ENCODE measurements at places on chromosomes 2 and 18. TPM values are rescaled to one million over a fixed set of nuclear protein-coding genes. Genes with fewer than 3 reads are reported as not detected.
A peak's percentile ranks its signal among the peaks of the same experiment; 100 is the strongest.

The RNF125 gene
- 81.7 TPM for total RNA-seq

DNA sequence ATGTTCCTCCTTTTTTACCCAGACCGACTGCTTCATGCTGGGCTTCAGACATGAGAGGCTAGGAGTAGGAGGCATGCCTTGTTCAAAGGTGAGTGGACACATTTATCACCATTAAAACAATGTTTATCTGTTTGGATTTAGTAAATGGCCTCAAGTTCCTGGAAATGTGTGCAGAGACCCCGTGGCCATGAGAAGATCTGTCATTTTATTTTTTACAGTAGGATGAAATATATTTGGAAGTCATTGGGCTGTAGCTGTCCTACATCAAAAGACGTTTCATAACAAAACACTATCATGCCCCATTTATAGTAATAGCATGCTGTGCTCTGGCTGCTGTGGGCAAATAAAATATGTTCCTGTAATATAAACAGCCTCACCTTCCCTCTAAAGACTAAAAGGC, 403.9 kb upstream of the TNP1 start:
- no peak overlapping the region for H3K27ac ChIP-seq
- H3K36me3 ChIP-seq, result no peaks in the 10 kb centered on the region
- no peak overlapping the region for H3K4me3 ChIP-seq
- H3K27me3 ChIP-seq, result no peaks in the 10 kb centered on the region
- H3K4me1 ChIP-seq, result no peaks in the 10 kb centered on the region
- no peak for DNase-seq

The SKA1 gene
- total RNA-seq, result 2.2 TPM

DNA sequence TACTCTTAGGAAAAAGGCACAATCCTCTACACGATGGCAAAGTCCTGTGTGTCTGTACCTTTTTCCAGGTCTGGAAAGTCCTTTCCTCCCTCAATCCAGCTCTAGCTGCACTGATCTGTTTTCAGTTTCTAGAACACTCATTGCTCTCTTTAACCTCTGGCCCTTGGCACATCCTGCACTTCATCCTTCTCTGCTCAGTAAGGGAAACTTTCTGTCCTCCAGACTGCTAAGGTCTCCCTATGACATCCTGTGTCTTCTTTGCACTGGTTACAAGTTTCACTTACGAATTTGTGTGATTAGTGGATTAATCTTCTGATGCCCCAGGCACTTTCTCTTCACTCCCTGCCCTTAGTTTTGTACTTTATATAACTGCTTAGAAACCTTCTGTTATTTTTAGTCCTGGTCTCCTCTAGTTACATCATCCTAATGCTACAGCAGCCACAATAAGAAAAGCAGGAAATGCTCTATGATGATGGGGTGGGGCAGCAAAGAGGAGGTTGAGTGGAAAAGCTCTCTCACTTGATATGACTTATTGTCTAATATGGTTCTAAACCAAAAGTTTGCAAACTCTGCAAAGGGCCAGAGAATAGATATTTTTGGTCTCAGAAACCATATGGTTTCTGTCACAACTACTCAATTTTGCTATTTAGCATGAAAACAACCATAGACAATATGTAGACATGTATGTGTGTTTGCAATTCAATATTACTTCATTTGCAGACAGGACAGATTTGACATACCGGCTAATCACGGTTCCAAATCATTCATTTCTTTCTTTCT, 568.2 kb downstream of the THSD7B start:
- H3K27me3 ChIP-seq, result no peaks in the 10 kb centered on the region
- no peaks in the 10 kb centered on the region for H3K4me1 ChIP-seq
- H3K36me3 ChIP-seq, result no peaks in the 10 kb centered on the region
- DNase-seq, result no peak

- no peaks in the 10 kb centered on the region for H3K36me3 ChIP-seq
- DNase-seq, result no peak
- H3K27ac ChIP-seq, result no peak overlapping the region
- no peak overlapping the region for H3K4me3 ChIP-seq
- no peaks in the 10 kb centered on the region for H3K4me1 ChIP-seq
- H3K27me3 ChIP-seq, result peaks cover 3% of the 10 kb centered on the region
Measured at GRCh38 chr2:159985656-159986055, 76.8 kb downstream of the PLA2R1 start.

The HNRNPLL gene
- 124 TPM for total RNA-seq

GRCh38 chr2:229243890-229244560, 27.1 kb downstream of the PID1 start:
- no peak overlapping the region for H3K27ac ChIP-seq
- H3K27me3 ChIP-seq, result no peaks in the 10 kb centered on the region
- no peaks in the 10 kb centered on the region for H3K36me3 ChIP-seq
- no peaks in the 10 kb centered on the region for H3K4me1 ChIP-seq

DNA sequence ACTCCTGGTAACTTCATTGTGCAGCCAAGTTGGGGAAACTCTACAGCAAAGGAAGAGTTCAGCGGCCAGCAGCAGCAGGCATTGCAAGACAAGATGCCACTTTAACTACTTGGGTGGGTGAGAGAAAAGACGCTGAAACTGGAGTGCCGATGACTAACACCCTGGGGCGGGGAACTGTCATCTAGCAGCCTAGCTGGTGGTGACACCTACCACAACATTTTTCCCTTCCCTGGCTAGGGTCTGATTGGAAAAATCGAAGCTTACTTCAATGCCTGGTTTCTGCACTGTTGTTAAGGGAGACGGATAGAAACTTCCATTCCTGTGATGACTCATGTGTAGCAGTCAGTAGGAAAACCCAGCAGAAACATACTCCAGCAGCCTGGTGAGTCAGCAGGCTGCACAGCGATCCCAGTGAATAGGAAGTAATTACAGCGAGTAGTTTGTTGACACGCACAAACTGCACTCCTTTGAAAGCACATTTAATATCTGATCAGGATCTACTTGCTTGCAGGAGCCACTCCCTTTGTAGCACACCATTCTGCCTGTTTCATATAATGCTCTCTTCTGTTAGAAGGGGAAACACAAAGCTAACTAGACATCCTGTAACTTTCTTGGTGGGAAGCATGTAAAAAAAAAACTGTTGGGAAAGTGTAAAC, 62.1 kb upstream of the MAPRE2 start:
- H3K4me3 ChIP-seq, result peak overlapping the region; percentile 80
- H3K27ac ChIP-seq, result no peak overlapping the region
- peaks cover 27% of the 10 kb centered on the region for H3K4me1 ChIP-seq
- H3K36me3 ChIP-seq, result no peaks in the 10 kb centered on the region
- peaks cover 30% of the 10 kb centered on the region for H3K27me3 ChIP-seq

DNA sequence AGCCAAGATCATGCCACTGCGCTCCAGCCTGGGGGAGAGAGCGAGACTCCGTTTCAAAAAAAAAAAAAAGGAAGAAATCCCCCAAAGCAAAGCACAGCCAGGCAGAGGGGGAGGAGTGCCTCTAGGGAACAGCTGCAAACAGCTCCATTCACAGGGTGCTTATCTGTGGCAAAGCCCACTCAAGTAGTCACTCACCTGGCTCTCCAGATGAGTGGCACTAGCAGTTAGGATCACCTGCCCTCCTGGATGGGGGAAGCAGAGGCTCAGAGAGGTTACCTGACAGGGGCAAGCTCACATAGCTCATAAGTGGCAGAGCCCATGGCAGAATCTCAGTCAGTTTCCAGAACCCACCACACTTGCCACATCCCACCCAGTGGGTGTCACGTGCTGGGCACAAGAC, 30.3 kb downstream of the TFCP2L1 start:
- H3K27ac ChIP-seq, result no peak overlapping the region
- no peak for DNase-seq
- H3K36me3 ChIP-seq, result no peaks in the 10 kb centered on the region

The TUBB8B gene
- not detected for total RNA-seq

The CRYGC gene
- total RNA-seq, result not detected

DNA sequence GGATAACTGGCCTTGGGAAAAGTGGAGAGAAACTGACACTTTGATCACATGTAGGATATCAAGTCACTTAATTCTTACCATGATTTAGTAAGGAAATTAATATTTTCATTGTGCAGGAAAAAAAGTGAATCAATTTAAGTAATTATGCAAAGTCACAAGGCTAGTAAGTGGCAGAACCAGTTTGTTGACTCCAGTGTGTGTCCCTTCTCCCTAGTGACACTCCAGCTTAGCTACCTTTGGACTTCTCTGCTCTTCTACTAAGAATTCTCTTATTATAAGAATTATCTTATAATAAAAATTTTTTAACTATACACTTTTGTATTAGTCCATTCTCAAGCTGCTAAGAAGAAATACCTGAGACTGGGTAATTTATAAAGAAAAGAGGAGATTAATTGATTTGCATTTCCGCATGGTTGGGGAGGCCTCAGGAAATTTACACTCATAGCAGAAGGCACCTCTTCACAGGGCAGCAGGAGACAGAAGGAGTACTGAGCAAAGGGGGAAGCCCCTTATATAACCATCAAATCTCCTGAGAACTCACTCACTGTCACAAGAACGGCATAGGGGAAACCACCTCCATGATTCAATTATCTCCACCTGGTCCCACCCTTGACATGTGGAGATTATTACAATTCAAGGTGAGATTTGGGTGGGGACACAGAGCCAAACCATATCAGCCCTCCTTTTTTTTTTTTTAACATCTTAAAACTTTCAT, 13.6 kb downstream of the COL4A4 start:
- H3K36me3 ChIP-seq, result no peaks in the 10 kb centered on the region
- H3K27ac ChIP-seq, result no peak overlapping the region
- no peak for DNase-seq
- peaks cover 3% of the 10 kb centered on the region for H3K27me3 ChIP-seq

- no peak overlapping the region for H3K4me3 ChIP-seq
- H3K36me3 ChIP-seq, result no peaks in the 10 kb centered on the region
- H3K27me3 ChIP-seq, result no peaks in the 10 kb centered on the region
- DNase-seq, result no peak
Measured at GRCh38 chr2:60064687-60065389, 488.6 kb downstream of the BCL11A start.

GRCh38 chr18:21099442-21099841, 12.2 kb downstream of the ROCK1 start:
- DNase-seq, result no peak
- H3K27ac ChIP-seq, result no peak overlapping the region
- H3K4me3 ChIP-seq, result no peak overlapping the region

DNA sequence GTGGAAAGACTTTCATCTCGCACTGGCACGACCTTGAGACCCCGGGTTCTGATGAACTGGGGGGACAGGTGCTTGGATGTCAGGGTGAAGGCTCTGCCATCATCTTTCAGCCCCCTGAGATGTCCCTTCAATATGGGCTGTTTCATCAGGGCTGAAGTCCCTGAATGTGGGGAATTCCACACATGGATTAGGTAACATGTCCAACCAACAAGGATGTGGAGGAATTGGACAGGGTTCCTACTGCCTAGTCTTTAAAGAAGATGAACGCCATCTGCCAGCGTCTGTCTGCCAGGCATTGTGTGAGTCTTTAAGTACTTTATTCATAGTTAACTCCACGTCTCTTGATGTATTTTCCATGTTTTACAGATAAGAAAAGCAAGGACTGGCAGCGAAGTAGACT, 5.9 kb upstream of the GRHL1 start:
- peaks cover 4% of the 10 kb centered on the region for H3K4me1 ChIP-seq
- H3K36me3 ChIP-seq, result no peaks in the 10 kb centered on the region
- no peak for DNase-seq
- H3K27me3 ChIP-seq, result peaks cover 16% of the 10 kb centered on the region
- no peak overlapping the region for H3K27ac ChIP-seq
- H3K4me3 ChIP-seq, result no peak overlapping the region
